H54 (cell line): ENCODE measurements at places on chromosomes 13 and 19.

- peak; percentile 92 for DNase-seq
Observed at GRCh38 chr19:36573020-36573894, at the start of gene ZNF529. Gene ZNF529 (minus strand): TSS chr19:36573292. CDS start chr19:36572346, 946 bp downstream.

DNA sequence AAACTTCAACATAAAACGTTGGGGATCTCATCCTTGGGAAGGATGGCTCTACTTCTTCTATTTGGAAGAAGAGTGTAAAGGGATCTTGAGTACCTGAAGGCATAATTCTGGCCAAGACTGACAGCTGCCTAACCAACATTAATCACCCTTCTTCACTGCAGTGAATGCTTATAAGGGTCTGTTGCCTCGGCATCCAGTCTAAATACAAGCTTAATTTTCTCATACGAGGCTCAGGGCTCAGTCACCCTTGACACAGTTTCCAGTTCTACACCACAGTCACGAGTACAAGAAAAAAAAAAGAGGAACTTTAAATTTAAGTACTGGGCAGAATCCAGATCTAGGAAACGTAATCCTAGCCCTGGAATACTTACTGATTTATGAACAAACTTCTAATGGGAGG, 9.0 kb downstream of the FPR3 start:
- no peak for DNase-seq

GRCh38 chr19:55809381-55810058, 22.3 kb downstream of the NLRP11 start:
- peak; percentile 91 for DNase-seq

DNA sequence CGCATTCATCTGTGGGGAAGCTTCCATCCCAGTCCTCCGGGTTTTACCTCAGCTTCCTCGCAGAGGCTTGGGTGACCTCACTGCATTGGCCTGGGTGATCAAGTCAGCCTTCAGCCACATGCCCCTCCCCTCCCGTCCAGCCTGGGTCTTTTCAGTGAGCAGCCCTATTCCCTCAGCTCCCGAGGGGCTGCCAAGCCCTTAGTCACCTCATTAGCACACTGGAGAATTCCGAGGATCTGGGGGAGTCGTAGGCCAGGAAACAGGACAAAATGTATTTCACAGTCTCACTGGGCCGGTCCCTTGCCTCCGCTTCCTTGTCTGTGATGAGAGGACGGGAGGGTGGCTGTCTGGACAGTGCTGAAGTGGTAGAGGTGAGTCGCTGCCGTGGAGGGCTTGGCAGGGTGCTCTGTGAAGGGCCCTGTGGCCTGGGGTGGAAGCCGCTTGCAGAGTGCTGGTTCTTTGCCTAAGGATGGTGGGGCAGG, 19.9 kb downstream of the KDM4B start:
- DNase-seq = peak; percentile 70

GRCh38 chr13:110910013-110910890, 4.6 kb downstream of the ANKRD10 start:
- DNase-seq = no peak
